ENCODE measurements at places on chromosomes 6 and 20.

DNA sequence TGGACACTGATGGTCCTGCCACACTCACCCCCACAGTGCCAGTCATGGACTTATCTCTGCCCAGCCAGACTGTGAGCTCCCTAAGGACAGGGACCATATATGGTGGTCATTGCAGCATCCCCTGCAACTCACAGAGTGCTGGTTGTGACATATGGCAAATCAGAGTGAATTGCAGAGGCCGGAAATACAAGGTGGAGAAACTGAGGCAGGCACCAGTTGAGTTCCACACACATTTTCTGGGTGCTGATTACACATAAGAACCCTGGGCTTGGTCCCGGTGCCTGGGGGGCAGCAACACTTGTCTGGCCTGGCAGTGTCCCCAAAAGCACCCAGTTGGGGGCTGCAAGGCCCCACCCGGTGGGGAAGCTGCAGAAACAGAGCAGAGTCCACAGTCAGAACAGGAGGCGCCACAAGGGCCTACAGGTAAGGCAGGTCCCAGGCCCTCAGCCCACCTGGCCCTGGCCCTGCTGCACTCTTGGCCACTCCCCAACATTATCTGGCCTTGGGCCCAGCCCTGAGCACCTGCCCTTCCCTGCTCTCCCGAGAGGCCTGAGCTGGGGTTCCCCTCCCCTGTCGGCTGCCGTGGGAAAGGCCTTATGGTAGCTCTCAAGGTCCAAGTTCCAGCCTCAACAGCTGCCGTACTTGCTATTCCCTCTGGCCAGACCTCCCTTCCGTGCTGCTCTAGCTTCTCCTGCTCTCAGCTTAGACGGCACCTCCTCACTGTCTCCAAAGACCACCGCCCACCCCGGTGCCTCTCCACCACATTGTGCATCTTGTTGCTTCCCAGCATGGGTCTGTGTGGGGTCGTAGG, 140.8 kb upstream of the PTPN1 start:
- DNase-seq: no peak

DNA sequence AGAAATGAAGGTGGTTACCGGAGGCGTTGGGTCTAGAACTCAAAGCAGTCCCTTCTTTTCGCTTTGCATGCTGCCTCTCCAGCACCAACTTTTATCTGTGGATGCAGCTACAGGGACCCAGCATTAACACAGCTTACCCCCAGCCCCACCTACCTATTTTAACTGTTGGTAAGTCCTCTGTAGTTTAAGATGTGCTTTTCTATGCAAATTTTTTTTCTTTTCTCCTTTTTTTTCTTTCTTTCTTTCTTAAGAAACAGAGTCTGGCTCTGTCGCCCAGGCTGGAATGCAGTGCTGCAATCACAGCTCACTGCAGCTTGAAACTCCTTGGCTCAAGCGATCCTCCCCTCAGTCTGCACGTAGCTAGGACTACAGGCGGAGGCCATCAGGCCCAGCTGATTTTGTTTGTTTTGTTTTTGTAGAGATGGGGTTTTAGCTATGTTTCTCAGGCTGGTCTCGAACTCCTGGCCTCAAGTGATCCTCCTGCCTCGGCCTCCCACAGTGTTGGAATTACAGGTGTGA, 6.5 kb upstream of the USP45 start:
- DNase-seq: no peak

DNA sequence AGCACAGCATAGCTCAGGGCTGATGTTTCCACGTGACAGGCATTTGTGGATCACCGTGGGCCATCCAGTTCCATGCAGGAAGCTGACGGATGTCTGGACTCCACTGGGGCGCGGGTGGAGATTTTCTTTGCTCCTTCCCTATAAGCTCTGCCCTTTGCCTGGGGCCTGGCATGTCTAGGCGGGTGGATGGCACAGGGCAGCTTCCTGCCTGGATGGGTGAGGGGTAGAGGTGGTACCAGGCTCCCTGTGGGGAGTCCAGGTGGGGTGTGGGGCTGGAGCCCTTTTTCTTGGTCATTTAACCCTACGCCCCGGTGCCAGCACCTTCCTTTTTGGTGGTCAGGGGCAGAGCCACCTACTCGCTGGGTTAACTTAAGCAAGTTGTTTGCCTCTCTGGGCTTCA, 10.4 kb downstream of the FAM110A start:
- no peak for DNase-seq

DNA sequence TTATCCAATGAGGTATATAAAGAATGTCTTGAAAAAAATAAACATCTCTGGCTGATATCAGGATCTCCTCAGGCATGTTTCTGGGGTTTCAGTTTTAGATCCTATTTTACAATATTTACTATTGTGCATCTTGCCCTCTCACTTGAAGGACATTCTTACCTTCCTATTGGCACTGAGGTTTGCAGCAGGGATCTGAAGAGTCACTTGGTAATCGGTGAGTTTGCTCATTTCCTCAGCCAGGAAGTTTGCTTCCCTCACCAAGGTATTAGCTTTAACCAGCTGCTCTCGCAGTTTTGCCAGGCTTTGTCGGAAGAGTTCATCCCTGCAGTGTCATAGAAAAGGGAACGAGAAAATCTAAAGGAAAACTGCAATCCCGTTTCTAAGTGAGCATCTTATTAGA, 101.9 kb upstream of the NUP153 start:
- no peak for DNase-seq

GRCh38 chr6:160086754-160087153, 34.9 kb upstream of the SLC22A1 start:
- DNase-seq: no peak

GRCh38 chr20:32749914-32750637, 6.8 kb upstream of the COMMD7 start:
- DNase-seq: no peak

DNA sequence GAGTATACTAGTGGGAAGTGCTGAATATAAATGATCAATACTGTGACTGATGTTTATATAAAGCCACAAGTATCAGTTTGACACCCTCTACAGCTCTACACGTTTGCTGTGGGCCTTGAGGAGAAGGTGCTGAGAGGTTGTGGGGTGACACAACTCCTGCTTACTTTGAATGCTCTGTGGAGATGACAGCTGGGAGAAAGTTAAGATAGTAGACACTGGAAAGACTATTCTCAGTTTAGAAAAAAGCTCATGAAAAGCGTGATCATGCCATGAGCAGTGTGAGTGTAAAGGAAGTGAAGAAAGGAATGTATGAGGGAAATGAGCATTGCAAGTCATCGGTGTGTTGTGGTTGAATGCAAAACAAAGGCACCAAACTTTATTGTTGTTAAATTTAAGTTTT, 215.8 kb downstream of the UTRN start:
- peak; percentile 69 for DNase-seq

GRCh38 chr6:6494677-6495076, 93.8 kb upstream of the LY86 start:
- peak; percentile 14 for DNase-seq

- no peak for DNase-seq
These were observed 21.8 kb downstream of the FAM209B start for GRCh38 chr20:56554869-56555268.

GRCh38 chr6:388202-388903, 3.2 kb upstream of the IRF4 start:
- no peak for DNase-seq

- DNase-seq: no peak
These were observed 116.9 kb upstream of the DTNBP1 start for GRCh38 chr6:15779726-15780125.

DNA sequence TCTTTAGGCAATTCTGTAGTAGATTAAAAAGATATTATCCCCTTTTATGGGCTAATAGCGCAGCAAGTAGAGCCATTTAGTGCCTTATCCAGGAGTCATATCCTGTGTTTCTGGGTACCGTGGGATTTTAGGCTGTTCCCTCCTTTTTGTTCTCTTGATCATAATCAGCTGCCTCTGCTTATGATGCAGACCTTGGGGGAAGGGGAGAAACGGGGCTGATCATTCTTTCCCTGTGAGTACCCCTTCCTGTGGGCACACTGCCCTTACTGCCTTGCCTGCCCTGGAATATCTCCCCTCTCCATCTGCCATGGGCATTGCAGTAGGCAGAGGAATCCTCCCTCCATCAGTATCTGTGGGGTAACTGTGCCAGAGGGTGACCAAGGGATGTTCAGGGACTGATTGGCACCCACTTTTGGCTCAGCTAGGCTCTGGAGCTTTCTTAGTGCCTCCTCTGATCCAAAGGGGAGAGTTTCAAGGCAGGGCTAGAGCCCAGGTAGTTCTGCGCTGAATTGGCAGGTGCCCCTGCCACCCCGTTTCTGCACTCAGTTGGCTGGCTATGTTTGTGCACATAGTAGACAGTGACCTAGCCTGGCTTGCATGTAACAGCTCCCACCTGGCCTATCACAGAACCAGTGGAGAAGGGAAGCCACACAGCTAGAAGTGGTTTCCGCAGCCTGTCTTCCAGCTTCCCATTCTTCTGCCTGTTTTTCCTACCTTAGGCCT, 103.3 kb downstream of the FIG4 start:
- DNase-seq: no peak

DNA sequence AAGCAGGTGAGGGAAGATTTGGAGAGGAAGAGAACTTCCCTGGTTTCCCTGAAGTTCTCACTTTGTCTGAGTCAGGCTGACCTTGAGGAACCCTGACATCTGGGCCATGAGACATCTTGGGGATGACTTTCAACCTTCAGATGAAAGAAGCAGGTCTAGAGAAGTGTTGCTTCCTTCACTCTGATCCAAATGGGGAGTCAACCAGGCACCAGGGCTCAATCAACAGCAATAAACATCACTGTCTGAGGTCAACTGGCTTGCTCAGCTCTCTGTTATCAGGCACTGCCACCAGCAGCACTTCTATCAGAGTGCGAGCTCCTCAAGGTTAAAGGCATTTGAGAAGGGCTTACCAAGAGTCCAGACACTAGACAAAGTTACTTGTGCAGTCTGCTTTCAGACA, 6.3 kb downstream of the ACOT8 start:
- DNase-seq: no peak

GRCh38 chr6:56349194-56349593, 101.8 kb upstream of the COL21A1 start:
- DNase-seq: no peak

DNA sequence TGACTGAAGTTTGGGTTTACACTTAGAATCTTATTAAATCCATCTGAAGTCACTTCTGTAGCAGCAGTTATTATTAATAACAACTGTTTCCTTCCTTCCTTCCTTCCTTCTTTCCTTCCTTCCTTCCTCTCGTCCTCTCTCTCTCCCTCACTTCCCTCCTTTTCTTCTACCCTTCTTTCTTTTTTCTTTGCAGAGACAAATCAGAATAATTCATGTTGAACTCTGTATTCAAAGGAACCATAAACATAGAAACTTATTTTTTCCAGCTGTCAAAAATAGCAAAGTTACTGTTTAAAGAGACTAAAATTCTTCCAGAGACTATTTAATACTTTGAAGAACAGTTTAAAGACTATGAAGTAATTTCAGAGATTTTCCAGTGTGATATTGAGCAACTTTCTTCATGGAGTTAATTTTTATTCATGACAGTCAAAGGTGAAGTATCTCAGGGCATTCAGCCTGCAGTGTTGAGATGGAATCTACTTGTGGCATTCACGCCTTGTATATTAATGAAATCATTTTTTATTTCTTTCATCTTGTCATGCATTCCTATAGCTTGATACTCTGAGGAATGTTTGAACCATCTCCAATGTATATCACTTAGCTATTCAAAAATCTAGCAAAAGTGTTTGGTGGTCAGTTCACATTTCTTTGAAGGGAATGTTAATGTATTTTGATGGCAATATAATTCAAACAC, 109.7 kb downstream of the BCAS1 start:
- no peak for DNase-seq

DNA sequence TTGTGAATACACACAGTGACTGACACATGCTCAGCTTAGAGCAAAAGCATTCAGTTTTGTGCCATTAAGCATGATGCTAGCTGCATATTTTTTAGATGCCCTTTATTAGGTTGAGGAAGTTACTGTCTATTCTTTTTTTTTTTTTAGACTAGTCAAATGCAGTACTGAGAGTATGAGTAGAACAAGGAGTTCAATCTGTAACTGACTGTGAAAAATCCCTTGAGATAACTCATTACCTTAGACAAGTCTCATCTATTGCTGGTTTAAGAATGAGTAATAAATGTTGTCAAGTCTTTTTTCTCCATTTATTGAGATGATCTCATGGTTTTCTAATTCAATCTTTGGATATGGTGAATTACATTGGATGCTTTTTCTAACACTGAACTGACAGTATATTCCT, 23.2 kb downstream of the AHI1 start:
- no peak for DNase-seq

- DNase-seq: no peak
These were observed 1.1 kb downstream of the EPB41L1 start for GRCh38 chr20:36155629-36155971.

- DNase-seq: no peak
These were observed 47.4 kb downstream of the SLC35B3 start for GRCh38 chr6:8387942-8388437.

DNA sequence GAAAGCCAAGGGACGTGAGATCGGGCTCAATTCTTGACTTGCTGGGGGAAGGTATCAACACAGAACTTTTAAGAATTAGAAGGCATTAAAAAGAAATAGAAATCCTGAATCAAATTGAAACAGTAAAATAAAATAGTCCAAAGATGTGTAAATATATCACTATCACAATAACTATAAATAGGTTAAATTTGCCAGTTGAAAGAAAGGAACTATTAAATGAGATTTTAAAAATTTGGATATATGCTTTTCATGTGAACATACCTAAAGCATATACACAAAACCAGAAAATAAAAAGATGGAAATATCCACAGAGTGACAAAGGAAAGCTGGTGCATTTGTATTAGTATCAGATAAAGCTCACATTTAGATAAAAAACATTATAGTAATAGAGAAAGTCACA, 152.4 kb upstream of the ESR1 start:
- no peak for DNase-seq

Measured in T-helper 2 cell (primary cell).